ENCODE measurements at places on chromosomes 4 and X.

- no peak for DNase-seq
Observed at GRCh38 chrX:146481735-146482134, 327.8 kb upstream of the CXorf51B start.

DNA sequence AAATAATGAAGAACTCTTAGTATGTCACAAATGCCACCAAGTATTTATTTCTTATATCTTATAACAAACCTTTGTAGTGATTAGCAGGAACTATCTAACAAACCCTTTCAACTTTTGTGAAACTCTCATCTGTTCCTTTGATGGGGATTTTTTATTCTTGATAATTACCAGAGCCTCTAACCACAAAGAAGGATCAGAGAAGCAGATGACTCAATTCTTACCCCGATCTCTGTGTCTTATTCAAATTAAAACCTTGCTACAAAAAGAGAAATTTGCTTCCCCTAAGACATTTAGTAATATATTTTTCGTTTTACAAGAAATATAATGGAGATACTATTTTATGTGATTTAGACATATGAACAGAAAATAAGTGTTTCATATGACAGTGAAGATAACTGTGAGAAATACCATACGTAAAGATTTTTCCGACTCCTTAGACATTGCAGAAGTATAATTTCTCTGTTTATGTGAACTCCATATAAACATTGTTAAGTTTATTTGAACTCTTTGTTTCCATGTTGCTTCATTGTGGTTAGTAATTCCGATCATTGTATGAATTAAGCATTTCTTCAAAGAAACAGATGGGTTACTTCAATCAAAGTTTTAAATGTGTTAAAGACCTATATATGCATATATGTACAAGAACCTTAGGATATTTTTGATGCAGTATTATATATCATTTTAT, 205.4 kb downstream of the CFAP299 start:
- DNase-seq, result peak; percentile 5

DNA sequence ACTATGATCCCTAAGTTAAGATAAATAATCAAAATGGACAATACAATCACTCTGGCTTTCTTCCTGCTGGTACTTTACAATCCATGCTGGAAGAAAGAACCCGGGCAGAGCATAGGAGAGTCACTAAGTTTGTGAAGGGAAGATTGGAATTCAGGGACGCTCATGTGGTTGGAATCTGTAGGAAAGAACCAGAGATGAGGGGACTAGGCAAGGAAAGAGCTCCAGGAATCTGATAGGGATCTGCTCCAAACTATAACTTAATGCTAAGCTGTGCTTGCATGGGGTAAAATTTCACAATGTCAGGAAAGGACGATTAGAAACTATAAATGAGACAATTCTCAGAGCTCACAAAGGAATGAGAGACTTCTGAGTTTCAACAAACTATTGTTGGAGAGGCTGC, 167.5 kb downstream of the ADGRA3 start:
- DNase-seq, result peak; percentile 31

DNA sequence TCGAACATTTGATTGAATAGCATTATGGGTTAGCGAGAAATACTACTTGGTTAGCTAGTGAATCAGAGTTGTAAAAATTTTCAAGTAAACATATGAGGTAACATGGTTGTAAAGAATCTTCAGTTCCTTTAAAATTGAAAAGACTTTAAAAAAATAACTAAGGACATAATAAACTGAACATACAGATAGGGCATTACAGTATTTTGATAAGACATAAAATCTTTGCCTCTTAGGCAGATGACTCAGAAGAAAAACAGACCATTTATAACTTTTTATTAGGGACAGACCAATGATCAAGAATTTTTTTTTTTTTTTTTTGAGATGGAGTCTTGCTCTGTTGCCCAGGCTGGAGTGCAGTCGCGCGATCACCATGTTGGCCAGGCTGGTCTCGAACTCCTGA, 43.1 kb downstream of the PNMA5 start:
- no peak for DNase-seq

DNA sequence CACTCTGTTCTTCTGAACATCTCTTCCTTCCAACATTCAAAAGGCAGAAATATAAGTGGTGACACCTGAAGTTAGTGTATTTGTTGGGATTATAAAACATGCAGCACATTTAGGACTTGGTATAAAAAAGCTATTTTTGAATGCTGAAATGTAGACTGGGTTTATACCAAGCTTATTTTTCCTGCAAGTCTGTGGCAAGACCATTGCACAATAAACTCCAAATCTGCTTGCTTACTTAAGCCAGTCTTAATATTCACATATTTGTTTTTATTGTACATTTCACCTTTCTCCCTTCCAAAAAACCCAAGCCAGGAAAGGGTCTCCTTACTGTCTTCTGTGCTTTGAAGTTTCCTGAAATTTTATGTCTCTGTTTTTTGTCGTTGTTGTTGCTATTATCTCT, 63.7 kb downstream of the FHIP1A start:
- DNase-seq, result peak; percentile 13

All from GM23248 (cell line).